ENCODE measurements at places on chromosomes 1 and 21.

DNA sequence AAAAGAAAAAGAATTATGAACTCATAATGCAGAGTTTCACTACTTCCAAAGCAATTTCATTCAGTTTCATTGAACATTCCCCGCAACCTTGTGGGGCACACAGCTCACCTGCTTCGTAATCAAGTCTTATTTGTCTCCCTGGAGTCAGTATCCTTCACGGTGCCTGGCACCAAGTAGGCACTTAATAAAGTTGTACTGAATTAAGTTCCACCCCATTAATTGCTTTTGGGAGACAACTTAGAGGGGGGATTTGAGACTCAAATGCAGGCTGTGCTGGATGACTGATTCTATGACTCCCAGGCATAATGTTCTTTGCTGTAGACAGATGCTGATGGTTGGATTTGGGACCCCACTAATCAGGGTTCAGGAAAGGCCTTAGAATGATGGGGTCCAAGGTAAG is 6.5 kb upstream of the ID3 start:
- DNase-seq: no peak

DNA sequence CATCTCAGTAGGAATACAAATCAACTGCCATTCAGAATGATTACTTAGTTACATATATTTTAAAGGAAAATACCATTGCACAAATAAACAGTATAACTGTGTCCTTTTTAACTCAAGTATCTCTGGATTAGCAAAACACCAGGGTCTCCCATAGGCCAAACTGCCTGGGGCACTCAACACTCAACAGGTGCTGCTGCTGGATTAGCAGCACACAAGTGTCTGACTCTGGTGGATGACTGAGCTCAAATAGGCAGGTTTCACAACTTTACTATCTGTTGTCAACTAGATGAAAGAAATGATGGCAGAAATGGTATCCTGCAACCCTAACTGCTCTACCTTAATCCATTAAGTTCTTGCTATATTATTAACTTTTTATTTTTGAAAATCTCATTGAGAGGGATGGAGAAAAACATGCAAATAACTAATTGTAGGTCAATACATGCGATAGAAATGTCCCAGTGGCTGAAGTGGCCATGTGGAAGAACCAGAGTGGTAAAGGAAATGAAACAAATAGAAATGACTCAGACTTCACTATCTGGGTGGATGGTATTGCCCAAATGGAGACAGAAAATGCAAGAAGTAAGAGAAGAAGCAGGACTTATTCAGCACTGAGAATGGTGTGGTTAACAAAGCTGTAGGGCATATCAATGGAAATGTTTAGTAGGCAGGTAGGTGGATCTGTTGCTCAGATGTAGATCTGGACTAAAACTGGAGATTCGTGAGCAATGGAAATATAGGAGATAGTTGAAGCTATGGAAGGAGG is 90.8 kb upstream of the CCDC190 start:
- DNase-seq: no peak

DNA sequence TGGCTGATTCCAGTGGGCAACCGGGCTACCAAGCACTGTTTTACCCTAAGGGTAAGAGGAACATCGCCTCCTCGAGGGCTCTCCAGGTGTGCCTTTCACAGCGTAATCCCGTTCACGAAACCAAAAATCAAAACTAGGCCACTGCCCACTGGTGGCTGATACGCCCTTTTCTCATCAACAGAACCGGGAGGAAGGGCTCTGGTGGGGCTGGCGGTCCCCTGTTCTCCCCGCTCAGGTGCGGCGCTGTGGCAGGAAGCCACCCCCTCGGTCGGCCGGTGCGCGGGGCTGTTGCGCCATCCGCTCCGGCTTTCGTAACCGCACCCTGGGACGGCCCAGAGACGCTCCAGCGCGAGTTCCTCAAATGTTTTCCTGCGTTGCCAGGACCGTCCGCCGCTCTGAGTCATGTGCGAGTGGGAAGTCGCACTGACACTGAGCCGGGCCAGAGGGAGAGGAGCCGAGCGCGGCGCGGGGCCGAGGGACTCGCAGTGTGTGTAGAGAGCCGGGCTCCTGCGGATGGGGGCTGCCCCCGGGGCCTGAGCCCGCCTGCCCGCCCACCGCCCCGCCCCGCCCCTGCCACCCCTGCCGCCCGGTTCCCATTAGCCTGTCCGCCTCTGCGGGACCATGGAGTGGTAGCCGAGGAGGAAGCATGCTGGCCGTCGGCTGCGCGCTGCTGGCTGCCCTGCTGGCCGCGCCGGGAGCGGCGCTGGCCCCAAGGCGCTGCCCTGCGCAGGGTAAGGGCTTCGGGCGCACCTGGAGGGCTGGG is at the start of gene IL6R:
Gene IL6R (plus strand): TSS at position 360 of the 763 bp plus-strand sequence. CDS start 287 bp downstream, at position 647.
- no peak for DNase-seq

DNA sequence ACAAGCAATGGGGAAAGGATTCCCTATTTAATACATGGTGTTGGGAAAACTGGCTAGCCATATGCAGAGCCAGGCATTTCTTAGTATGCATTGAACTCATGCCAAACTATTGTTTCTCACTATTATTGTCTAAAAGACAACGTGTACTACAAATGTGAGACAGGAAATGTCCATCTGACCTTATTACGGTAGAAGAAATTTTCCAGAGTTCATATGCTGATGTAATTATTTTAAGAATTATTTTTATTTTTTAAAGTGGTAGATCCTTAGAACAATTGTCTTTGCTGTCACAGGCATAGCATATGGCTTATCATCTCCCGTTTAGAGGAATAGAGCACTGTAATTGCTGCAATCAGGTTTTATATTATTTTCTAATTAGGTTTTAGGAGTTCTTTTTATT is 75.2 kb upstream of the S1PR1 start:
- DNase-seq: no peak

DNA sequence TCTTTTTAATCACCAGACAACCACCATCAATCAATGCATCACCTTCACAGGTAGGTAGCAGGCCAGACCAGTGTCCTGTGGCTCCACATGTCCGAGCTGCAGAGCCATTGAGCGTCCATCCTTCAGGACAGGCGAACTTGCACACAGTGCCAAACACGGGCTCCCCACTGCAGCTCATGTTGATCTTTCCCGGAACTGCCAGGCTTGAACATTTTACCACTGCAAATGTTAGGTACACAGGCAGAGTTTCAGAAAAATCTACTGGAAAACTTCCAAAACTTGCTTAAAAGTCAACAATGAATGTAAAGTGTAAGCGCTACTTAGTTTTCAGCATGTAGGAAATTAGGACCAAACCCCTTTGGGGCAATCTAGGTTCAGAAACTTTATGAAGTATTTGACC is 6.6 kb downstream of the SELE start:
- no peak for DNase-seq

- peak; percentile 22 for DNase-seq
Measured at GRCh38 chr1:6490181-6491080, 1.0 kb downstream of the PLEKHG5 start.

- no peak for DNase-seq
Measured at GRCh38 chr1:180246579-180246978, 16.5 kb downstream of the LHX4 start.

GRCh38 chr1:70828177-70828576 is 219.4 kb downstream of the PTGER3 start:
- no peak for DNase-seq

GRCh38 chr1:112646225-112646624 is 26.6 kb downstream of the CAPZA1 start:
- DNase-seq: no peak

DNA sequence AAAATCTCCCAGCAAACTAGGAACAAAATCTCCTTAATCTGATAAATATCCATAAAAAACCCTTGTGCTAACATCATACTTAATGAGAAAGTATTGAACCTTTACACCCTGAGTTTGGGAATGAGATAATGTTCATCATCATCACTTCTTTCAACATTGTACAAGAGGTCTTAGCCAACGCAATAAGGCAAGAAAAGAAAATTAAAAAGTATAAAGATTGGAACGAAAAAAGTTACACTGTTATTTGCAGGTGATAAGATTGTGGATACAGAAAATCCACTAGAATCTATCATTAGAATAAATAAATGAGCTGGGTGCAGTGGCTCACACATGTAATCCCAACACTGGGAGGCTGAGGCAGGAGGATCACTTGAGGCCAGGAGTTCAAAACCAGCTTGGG is 76.7 kb downstream of the UBR4 start:
- no peak for DNase-seq

- no peak for DNase-seq
Measured at GRCh38 chr1:234163267-234163919, 209.9 kb upstream of the COA6 start.

DNA sequence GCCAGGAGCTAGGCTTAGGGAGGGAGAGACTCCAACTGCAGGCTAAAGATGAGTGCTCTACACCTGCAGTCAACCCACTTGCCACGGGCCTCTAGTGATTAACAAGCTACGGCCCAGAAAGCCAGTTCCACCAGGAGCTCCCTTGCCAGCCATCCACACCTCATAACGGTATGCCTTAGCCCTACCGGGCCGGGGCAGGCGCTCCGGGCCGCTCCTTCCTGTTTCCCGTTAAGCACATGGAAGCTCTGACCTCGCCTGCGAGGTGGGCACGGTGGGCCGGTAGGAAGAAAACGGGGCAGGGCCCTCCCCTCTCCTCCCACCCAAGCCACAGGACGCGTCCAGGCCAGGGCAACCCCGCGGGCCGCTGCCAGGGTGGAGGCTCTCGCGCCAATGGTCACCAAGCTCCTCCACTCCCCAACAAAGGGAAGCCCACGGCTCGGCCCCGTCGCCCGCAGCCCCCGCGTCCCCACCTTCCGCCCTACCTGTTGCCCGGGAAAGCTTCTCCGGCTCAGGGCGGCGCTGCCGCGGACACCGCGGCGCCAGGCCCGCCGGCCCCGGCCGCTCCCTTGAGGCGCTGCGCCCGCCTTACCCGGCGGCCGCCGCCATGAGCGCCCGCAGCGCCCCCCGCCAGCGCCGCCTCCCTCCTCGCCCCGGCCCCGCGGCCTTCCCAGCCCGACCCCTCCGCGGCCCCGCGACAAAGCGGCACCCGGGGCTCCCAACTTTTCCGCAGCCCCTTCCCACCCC is 627 bp downstream of the CERS2 start:
- no peak for DNase-seq
